ENCODE measurements at places on chromosomes 13 and 19. TPM values are rescaled to one million over a fixed set of nuclear protein-coding genes. Genes with fewer than 3 reads are reported as not detected.

DNA sequence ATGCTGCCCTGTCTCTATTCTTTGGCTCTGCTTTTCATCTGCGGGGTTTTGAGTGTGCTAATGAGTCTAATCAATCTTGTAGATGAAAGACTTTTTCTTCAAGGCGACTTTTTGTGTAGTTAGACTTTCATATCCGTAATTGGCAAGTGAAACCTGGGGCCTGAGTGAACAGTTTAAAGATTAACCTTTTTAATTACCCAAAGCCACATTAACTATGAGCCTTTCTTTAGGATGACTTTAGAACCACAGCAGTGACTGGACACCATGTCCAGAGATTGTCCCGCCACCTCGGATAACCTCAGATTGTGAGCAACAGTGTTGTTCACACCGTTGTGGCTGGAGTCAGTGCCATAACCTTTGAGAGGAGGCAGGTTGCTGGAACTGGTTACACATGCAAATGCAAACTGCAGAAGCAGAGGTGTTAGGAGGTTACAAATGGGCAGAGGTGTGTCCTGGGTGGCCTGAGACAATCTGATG is 58.7 kb downstream of the SIAH3 start:
- no peaks in the 10 kb centered on the region for H3K4me1 ChIP-seq
- H3K27ac ChIP-seq, result no peak overlapping the region
- DNase-seq, result no peak
- no peaks in the 10 kb centered on the region for H3K36me3 ChIP-seq
- peaks cover 4% of the 10 kb centered on the region for H3K27me3 ChIP-seq

The RDH8 gene
- not detected for total RNA-seq

GRCh38 chr19:12856653-12857052 is 18.3 kb downstream of the MAST1 start:
- DNase-seq, result no peak
- H3K4me3 ChIP-seq, result no peak overlapping the region
- H3K27me3 ChIP-seq, result peaks cover 2% of the 10 kb centered on the region

DNA sequence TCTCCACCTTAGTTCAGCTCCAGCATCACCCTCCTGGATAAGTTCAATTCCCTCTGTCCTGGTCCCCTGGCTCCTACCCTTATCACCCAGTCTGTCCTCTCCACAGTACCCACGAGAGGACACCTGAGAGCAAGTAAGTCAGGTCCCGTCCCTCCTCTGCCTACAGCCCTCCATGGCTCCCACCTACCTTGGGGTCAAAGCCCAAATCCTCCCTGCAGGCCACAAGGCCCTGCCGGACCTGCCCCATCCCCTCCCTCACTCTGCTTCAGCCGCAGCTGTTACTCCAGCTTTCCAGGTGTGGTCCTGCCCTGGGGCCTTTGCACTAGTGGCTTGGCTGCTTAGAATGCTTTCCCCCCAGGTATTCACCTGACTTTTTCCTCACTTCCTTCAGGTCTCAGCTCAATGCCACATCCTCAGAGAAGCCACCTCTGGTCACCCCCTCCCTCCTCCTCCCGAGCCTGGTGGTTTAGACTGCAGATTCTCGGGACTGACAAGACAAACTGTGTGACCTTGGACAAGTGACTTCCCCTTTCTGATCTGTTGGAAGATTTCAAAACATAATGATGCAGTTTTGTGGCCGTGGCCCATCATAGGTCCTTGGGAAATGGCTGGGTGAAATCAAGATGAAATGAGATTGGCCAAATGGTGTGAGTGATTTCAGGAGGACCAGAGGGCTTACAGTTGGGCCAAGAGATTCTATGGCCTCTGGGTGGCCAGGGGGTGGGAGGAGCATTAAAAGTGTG is 3.6 kb downstream of the TUBB4A start:
- no peak overlapping the region for H3K27ac ChIP-seq
- H3K27me3 ChIP-seq, result peaks cover 3% of the 10 kb centered on the region
- no peak for DNase-seq
- H3K36me3 ChIP-seq, result peaks cover 5% of the 10 kb centered on the region

GRCh38 chr13:77415253-77416071 is 88.6 kb upstream of the MYCBP2 start:
- peak overlapping the region; percentile 11 for H3K4me3 ChIP-seq
- no peaks in the 10 kb centered on the region for H3K27me3 ChIP-seq
- H3K36me3 ChIP-seq, result no peaks in the 10 kb centered on the region
- H3K4me1 ChIP-seq, result peaks cover 35% of the 10 kb centered on the region

GRCh38 chr13:114122127-114122511 is 10.3 kb downstream of the RASA3 start:
- no peak overlapping the region for H3K4me3 ChIP-seq
- no peak for DNase-seq
- H3K36me3 ChIP-seq, result peaks cover 6% of the 10 kb centered on the region
- H3K4me1 ChIP-seq, result peaks cover 72% of the 10 kb centered on the region
- H3K27me3 ChIP-seq, result no peaks in the 10 kb centered on the region
- no peak overlapping the region for H3K27ac ChIP-seq

GRCh38 chr13:30301827-30302226 is 5.5 kb downstream of the KATNAL1 start:
- H3K27me3 ChIP-seq, result no peaks in the 10 kb centered on the region
- no peak overlapping the region for H3K4me3 ChIP-seq
- no peak for DNase-seq
- H3K4me1 ChIP-seq, result peaks cover 46% of the 10 kb centered on the region
- H3K27ac ChIP-seq, result no peak overlapping the region
- no peaks in the 10 kb centered on the region for H3K36me3 ChIP-seq

GRCh38 chr13:76863022-76863421 is 23.2 kb downstream of the KCTD12 start:
- DNase-seq, result no peak
- H3K27ac ChIP-seq, result no peak overlapping the region
- H3K4me3 ChIP-seq, result no peak overlapping the region
- H3K27me3 ChIP-seq, result peaks cover 30% of the 10 kb centered on the region
- no peaks in the 10 kb centered on the region for H3K36me3 ChIP-seq

GRCh38 chr13:52896827-52897659 is 48.6 kb upstream of the PCDH8 start:
- no peaks in the 10 kb centered on the region for H3K4me1 ChIP-seq
- DNase-seq, result no peak

- DNase-seq, result no peak
- H3K4me1 ChIP-seq, result peaks cover 5% of the 10 kb centered on the region
- no peak overlapping the region for H3K4me3 ChIP-seq
- peaks cover 3% of the 10 kb centered on the region for H3K27me3 ChIP-seq
- H3K27ac ChIP-seq, result no peak overlapping the region
- peaks cover 1% of the 10 kb centered on the region for H3K36me3 ChIP-seq
These were observed 83.2 kb downstream of the RUBCNL start for GRCh38 chr13:46303742-46304385.

DNA sequence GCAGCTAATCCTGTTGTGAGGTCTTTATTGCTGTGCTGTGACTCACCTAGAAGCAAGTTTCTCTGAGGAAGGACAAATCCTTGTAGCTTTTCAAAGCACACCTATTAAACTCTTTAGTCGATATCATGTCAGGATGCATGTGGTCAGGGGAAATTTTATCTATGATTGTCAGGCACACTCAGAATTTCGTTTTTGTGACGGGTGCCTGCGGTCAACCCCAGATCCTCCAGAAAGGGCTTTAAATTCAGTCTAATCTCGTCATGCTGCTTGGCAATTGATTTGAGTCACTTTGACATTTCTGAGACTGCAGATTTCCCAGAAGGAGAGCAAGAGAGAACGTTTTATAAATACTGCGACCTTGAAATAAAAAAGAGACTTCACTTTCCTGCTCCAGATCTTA is 316.9 kb downstream of the FGF9 start:
- no peaks in the 10 kb centered on the region for H3K4me1 ChIP-seq
- no peak for DNase-seq
- no peak overlapping the region for H3K4me3 ChIP-seq
- H3K27me3 ChIP-seq, result no peaks in the 10 kb centered on the region
- no peak overlapping the region for H3K27ac ChIP-seq

- H3K27ac ChIP-seq, result no peak overlapping the region
- no peaks in the 10 kb centered on the region for H3K36me3 ChIP-seq
- no peak overlapping the region for H3K4me3 ChIP-seq
- H3K27me3 ChIP-seq, result peaks cover 11% of the 10 kb centered on the region
- DNase-seq, result no peak
These were observed 25.9 kb upstream of the MPHOSPH8 start for GRCh38 chr13:19607523-19608078.

DNA sequence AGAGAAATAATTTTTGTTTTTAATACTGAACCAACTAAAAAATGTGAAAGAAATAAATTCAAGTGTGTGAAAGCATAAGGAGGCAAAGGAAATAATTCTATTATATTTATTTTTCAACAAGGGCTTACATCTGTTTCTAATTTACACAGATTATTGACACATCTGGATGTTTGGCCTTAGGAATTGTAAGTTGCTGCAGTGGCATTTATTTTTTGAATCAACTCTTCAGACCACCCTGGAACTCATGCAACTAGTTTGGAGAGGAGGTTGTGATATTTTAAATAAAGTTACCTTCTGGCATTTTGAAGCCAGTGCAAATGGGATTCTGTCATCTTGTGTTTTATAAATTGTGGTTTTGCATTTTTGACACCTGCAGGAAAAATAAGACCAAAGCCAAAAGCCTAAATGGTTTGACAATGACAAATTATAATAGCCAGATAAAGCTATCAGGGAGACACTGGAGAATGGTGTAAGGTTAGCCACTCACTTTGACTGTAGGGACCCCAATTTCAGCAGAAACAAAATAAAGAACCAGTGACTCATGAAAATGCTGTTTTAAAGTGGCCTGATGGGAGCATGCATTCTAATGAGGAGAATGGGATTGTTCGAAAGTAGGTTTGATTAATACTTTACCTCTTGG is 192.9 kb downstream of the KLF5 start:
- no peaks in the 10 kb centered on the region for H3K36me3 ChIP-seq
- no peak overlapping the region for H3K27ac ChIP-seq
- no peak overlapping the region for H3K4me3 ChIP-seq
- H3K27me3 ChIP-seq, result no peaks in the 10 kb centered on the region
- DNase-seq, result no peak

The TUBB4A gene
- total RNA-seq, result 16.8 TPM

DNA sequence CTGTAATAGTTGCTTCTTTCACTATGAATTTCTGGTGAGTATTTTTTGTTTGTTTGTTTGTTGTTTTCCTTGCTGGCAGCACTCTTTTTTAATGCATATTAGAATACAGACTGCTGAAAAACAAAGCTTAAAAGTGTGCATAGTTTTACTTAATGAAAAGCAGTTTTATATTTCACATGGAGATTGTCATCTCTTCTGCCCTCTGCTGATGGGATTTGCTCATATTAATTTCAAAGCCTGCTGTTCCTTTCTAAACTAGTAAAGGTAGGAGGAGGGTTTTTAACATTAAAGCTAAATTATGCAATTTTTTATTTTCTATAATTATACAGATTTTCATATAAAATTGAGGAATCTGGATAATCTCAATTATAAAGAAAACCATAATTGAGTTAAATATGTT is 692.6 kb upstream of the SLITRK1 start:
- H3K4me1 ChIP-seq, result no peaks in the 10 kb centered on the region
- no peaks in the 10 kb centered on the region for H3K27me3 ChIP-seq
- no peak for DNase-seq
- H3K27ac ChIP-seq, result no peak overlapping the region
- H3K36me3 ChIP-seq, result no peaks in the 10 kb centered on the region

- H3K4me3 ChIP-seq, result no peak overlapping the region
- DNase-seq, result no peak
- H3K36me3 ChIP-seq, result no peaks in the 10 kb centered on the region
- peaks cover 6% of the 10 kb centered on the region for H3K27me3 ChIP-seq
- H3K27ac ChIP-seq, result no peak overlapping the region
These were observed 27.4 kb downstream of the CD177 start for GRCh38 chr19:43380771-43381386.

DNA sequence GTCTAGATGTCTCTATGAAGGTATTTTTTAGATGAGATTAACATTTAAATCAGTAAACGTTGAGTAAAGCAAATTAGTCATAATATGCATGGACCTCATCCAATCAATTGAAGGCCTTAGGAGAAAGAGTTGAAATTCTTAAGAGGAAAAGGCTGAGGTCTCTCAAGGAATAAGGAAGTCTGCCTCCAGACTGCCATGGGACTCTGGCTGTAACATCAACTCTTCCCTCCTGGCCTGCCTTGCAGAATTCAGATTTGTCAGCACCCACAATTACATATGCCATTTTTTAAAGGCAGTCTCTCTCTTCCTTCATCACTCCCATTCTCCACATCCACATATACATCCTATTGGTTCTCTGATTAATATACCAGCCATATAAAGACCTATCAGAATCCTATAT is 28.8 kb upstream of the INTS6 start:
- H3K4me1 ChIP-seq, result no peaks in the 10 kb centered on the region
- H3K27ac ChIP-seq, result no peak overlapping the region
- no peak for DNase-seq
- no peaks in the 10 kb centered on the region for H3K36me3 ChIP-seq
- H3K27me3 ChIP-seq, result no peaks in the 10 kb centered on the region

The SH2D3A gene
- total RNA-seq, result 18.7 TPM

The KRTDAP gene
- not detected for total RNA-seq

GRCh38 chr19:14055396-14055795 is 6.5 kb downstream of the PALM3 start:
- peaks cover 24% of the 10 kb centered on the region for H3K36me3 ChIP-seq
- no peak overlapping the region for H3K4me3 ChIP-seq
- peaks cover 29% of the 10 kb centered on the region for H3K27me3 ChIP-seq
- peaks cover 18% of the 10 kb centered on the region for H3K4me1 ChIP-seq
- no peak for DNase-seq
- no peak overlapping the region for H3K27ac ChIP-seq

- DNase-seq, result no peak
- peaks cover 64% of the 10 kb centered on the region for H3K36me3 ChIP-seq
- no peaks in the 10 kb centered on the region for H3K27me3 ChIP-seq
- H3K27ac ChIP-seq, result no peak overlapping the region
These were observed 12.0 kb upstream of the NUMBL start for GRCh38 chr19:40702337-40703012.

DNA sequence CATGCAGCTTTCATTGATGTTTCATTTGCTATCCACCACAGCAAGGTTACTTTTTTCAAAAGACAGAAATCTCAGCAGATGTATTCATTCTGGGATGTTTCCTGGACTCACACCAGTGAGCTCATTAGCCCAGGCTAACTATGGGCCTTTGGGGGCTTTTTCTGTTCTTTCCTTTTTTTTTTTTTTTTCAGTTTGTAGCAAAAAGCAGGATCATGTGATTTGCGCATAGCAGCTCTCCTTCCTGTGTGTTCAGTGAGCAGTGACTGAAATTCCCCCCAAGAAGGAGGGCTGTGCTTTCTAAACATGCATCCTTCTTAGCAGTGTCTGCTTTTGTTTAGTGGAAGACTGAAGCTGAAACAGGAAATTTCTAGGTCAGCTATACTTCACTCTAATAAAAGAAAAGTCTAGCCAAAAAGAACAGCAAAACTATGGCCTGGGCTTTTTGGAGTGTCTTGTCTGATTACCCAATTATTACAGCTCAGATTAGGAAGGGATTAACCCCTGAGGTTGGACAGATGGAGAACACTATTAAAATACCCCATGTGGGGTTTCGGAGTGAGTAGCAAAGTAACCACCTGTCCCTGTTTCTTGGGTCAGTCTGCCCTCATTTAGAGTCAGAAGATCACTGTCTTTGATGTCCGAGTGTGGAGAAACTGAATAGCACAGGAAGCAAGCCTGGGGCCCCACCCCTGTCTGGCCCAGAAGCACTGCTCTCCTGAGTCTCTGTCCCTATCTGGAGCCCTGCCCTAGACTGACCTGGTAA is 8.9 kb upstream of the AMER2 start:
- peaks cover 10% of the 10 kb centered on the region for H3K27me3 ChIP-seq
- DNase-seq, result no peak
- H3K4me3 ChIP-seq, result peak overlapping the region; percentile 3

- DNase-seq, result peak; percentile 25
- H3K4me3 ChIP-seq, result no peak overlapping the region
- no peaks in the 10 kb centered on the region for H3K36me3 ChIP-seq
- peaks cover 3% of the 10 kb centered on the region for H3K27me3 ChIP-seq
These were observed 21.7 kb downstream of the CEACAM21 start for GRCh38 chr19:41597600-41598041.
